ENCODE measurements at places on chromosomes 2 and 18. TPM values are rescaled to one million over a fixed set of nuclear protein-coding genes. Genes with fewer than 3 reads are reported as not detected.

DNA sequence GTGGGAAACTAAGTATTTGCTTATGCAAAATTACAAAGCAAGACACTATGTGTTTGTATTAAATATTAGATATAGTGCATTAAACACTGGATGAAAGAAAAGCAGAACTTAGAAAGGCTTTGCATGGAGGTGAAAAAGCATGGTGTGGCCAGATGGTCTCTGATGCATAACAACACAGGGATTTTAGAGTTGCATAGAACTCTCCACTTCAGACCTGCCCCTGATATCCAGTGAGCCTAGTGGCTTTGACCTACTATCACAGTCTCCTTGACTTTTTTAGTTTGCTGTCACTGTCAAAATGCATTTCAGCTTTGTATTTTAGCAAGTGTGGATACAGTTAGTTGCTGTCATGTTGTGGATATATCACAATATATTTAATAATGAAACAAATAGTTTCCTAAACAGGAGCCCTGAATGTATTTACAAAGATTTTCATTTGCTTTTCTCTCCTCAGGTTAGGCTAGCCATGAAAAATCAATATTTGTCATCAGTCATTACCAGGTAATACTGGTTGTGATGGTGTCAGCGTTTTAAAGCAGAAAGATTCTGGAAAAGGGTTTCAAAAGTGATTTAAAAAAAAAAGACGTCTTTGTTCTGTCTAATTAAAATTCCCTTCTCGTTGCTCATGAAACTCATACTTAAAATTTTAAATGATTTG lies 5.2 kb downstream of the CSRNP3 start:
- no peak for DNase-seq

DNA sequence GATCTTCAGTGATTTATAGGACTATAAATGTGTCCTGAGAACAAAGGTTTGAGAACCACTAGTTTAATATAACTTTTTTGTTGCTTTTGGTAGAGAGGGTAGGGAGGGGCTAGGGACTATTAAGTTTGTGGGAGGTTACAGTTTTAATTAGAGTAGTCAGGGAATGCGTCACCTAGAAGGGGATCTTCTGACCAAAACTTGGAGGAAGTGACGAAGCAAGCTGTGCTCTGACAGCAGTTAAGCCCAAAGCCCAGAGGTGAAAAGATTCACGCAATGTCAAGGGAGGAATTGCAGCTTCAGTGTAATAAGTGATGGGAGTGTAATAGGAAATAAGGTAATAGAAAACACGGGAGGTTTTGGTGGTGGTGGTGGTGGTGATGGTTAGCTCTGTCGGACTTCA lies 8.1 kb downstream of the TDRD15 start:
- DNase-seq, result no peak

The ST6GAL2 gene
- total RNA-seq, result not detected

DNA sequence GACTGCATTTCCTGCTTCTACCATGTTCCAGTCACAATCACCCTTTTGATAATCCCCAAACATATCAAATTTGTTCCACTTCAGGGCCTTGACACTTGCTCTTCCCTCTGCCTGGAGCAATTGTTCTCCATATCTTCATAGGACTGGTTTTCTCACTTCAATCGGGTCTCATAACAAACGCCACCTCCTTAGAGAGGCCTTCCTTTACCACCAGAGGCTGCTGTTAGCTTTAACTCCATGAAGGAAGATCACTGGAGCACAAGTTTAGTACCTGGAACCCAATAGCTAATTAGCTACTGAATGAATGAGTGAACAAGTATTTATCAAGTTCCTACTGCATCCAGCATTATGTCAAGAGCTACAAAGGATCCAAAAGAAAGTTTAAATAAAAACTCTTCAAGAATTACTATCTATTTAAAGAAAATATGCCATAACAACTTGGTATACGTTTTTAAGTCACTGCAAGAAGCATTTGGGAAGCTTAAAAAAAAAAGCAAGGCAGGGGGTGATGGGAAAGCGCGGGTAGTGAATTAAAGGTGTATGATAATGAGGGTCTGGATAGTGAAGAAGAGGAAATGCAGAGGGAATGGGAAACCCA lies 58.8 kb downstream of the BAZ2B start:
- no peak for DNase-seq

GRCh38 chr18:61554946-61555361 lies 221.7 kb downstream of the CDH20 start:
- no peak for DNase-seq

GRCh38 chr2:181677912-181678586 lies 2.3 kb downstream of the NEUROD1 start:
- DNase-seq, result peak; percentile 83

- DNase-seq, result no peak
These were observed 103.5 kb upstream of the NOSTRIN start for GRCh38 chr2:168698969-168699368.

The TLX2 gene
- 0.16 TPM for total RNA-seq

GRCh38 chr2:240374085-240374907 lies 61.2 kb upstream of the GPC1 start:
- DNase-seq, result no peak

DNA sequence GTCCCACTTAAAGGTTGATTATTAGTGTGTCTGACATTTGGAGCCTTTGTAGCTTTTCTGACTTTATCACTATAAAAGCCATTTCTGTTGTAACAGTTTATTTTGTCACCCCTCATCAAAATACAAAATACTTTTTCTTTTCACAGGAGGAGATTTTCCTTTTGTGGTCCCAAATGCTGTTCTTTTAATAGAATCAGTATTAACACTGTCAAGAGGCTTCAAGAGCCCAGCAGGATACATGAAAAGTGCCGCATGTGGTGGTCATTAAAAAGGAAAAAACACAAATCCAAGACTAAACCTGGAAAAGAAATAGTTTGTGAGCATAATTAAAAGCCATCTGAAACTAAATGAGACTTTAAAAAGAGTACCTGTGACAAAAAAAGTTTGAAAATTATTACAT lies 515.7 kb downstream of the DCDC2C start:
- DNase-seq, result no peak

The GNAL gene
- 0.11 TPM for total RNA-seq

DNA sequence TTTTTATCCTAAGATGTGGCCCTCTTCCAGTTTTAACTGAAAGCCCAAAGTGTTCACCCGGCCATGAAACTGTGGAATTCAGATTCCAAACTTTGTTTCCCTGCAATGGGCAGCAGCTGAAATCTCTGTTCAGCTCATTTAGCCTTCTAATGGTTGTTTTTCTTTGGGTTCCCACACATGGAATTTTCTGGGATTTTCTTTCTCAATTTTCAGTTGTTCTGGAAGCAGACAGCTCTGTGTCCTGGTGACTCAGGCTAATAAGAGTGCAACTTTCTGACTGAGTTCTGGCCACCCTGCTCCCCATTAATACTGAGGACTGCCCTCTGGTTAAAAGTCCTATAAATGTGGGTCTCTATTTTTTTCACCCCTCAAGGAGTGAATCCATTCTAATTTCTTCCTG lies 78.5 kb downstream of the PMS1 start:
- DNase-seq, result no peak

DNA sequence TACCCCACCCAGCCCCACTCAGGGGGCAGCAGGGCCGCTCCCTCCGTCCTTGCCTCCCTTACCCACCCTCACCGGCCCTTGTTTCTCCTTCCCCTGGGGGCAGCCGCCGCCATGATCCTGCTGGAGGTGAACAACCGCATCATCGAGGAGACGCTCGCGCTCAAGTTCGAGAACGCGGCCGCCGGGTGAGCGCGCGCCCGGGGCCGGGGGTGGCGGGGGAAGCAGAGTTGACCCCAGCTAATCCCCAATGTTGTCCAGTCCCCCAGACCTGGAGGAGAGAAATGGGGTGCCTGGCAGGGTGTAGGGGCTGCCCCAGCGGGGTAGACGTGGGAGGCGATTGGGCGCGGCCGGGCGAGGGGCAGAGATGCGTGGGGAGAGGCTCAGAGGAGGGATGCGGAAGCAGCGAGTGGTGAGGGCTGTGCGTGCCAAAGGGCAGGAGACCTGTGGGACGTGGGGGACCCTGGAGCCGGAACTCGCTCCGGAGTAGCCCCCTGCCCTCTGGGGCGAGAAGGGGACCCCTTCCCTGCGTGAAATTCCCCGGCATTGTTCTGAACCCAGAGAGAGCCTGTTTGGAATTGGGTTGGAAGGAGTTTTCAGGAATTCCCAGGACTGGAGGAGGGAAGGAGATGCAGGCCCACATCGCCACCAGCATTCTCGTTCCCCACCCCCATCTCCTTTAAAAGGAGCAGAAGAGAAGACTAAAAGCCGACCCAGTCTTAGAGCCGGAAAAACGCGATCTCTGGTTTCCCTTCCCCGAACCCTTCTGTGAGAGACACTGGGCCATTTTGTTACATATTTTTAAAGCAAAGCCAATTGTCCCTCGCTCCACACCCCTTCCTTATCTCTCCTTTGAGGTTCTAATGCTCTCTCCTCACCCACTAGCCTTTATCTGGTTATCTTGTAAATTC lies 625 bp downstream of the ARPC2 start:
- DNase-seq, result peak; percentile 88

DNA sequence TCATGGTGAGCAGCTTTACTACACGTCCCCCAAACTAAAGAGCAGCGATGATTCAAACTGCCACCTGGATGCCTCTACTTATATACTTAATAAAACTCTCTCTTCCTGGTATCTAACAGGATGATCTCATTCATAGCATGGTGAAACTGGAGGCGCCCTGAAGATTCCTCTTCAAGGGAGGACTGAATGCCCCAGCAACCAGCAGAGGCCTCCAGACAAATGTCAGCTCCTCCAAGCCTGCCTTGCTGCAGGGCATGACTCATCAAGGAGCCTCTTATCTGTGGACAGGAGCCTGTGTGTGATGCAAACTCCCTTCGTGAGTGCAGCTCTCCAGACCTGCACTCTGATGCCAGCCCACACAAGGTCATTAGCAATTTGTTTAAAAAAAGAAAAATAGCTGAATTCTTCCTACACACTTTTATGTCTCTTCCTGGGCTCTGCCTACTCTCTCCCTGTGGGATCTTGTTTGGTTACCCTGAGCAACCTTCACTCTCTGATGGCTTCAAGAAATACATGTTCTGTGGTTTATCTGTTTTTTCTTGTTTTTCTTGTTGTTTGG lies 30.2 kb downstream of the LONRF2 start:
- DNase-seq, result peak; percentile 76

DNA sequence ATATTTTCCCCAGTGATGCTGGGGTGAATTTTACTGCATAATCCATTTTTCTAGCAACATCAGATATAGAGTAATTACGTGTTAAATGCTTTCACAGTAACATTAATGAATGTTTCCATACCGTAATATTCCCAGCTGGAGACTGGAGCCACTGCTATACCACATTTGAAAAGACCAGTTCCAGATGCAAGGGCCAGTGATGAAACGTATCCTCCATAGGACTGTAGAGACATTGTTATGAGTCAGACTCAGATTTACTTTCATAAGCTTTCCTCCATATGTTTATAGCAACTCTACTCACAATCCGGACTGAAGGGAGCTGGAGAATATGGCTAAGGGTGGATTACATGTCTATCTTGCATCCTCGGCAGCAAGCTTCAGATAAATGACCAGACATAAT lies 22.7 kb upstream of the GCG start:
- no peak for DNase-seq

- no peak for DNase-seq
These were observed 211.8 kb downstream of the SLC8A1 start for GRCh38 chr2:40240070-40240469.

- DNase-seq, result no peak
These were observed 58.3 kb upstream of the PNPT1 start for GRCh38 chr2:55751966-55752365.

The HOXD10 gene
- total RNA-seq, result not detected

DNA sequence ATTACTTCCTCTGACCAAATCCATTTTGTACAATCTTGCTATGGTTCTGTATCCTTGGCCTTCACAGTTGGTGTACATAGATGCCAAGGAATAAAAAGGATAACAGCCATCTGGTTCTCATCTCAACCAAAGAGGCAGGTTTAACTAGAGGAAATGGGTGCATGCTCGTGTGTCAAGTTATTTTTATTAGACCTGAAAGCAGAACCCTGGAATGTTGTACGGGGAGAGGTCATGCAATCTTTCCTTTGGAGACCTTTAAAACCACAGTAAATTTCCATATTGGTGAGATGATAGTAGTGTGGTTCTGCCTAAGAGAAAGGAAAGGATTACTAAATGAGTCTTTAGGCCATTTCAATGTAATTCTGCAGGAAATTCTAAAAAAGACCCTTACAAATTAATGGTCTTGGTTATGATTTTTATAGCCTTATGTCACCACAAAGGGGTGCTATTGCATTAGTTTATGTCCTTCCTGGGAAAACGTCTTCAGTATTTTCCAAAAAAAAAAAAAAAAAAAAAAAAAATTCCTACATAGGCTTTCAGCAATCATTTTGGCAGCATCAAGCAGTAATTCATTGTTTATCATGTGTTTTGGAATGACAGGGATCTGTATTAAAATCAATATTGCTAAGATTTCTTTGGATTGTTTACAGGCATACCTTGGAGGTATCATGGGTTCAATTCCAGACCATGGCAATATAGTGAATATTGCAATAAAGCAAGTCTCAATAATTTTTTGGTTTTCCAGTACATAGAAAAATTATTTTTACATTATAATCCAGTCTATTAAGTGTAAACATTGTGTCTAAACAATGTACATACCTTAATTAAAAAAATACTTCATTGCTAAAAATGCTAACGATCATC lies 270.8 kb downstream of the NYAP2 start:
- no peak for DNase-seq

The GATA6 gene
- total RNA-seq, result not detected

GRCh38 chr18:49207361-49207760 lies 253.1 kb downstream of the DYM start:
- DNase-seq, result no peak

GRCh38 chr2:7379799-7380198 lies 462.6 kb downstream of the RNF144A start:
- DNase-seq, result no peak

DNA sequence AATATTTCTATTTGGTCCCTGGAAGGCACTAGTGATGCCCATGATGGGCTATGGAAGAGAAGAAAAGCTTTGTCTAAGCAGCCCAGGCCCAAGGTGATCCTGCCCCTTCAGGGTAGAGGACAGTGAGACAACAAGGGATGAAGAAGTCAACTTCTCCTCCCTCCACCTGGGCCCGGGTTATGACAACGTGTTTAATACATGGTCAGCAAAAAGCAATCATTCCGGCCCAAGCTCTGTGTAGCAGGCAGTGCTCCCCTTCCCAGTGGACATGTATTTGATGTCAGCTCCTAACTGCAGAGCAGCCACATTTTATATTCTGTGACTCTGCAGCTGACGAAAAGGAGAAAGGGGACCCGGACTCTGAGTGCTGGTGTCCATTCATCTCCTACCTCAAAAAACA lies 67.2 kb upstream of the MFF start:
- DNase-seq, result no peak

GRCh38 chr2:20104900-20105545 lies 53.6 kb upstream of the LAPTM4A start:
- DNase-seq, result no peak

GRCh38 chr2:23400703-23401102 lies 15.7 kb downstream of the KLHL29 start:
- no peak for DNase-seq

The CTNNA2 gene
- total RNA-seq, result not detected

Data from activated CD8-positive, alpha-beta T cell treated with anti-CD3 and anti-CD28 coated beads for 36 hours (primary cell).